Femur (tissue), 1 donor: ENCODE measurements at places on chromosomes 3 and 15.

GRCh38 chr3:185931777-185932612 lies 5.8 kb downstream of the TRA2B start:
- no peak for DNase-seq

DNA sequence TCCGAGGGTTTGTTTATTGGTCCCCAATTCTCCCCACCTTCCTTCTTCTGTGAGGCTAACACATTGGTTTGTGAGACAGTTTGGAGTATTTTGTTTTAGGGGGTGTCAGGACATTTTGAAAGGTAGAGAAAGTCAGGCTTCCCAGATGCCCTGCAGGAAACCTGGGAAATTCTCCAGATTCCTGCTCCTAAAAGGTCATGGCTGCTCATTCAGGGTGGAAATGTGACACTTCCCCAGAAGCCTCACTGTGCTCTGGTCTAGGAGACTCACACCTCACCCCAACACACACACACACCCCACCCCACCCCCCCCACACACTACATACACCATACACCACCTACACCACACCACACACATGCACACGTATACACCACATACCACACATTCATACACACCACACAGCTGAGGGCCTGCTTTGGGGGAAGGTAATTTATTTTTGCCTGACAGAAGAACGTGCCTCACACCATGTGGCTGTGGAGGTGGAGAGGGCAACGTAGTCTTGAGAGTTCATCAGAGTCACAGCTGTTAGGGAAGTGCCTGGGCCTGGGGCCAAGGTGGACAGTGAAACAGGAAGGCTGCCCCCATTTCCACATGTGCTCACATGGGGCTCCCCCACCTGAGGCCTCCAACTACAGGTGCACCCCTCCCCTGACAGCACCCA lies 40.4 kb upstream of the LIMD1 start:
- peak; percentile 80 for DNase-seq

DNA sequence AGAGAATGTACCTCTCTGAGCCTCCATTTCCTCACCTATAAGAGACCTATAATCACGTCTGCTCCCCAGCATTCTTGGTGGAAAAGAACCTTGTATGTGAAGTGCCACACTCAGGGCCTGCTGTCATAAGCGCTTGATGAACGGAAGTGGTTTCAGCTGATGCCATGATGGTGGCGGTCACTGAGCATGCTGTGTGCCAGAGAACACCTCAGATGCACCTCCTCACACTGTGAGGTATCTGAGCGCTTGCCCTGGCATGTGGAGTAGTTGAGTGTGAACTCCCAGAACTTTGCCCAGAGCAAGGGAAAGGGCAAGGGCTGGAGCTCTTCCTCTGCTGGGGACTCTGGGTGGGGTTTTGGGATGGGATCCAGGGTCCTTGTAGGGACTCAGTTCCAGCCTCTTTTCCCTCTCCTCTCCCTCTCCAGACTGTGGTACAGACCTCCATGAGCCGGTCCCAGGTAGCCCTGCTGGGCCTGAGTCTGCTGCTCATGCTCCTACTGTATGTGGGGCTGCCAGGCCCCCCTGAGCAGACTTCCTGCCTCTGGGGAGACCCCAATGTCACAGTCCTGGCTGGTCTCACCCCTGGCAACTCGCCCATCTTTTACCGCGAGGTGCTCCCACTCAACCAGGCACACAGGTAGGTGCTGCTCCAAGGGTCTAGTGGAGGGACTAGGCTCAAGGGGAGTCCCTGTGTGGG lies 2.7 kb downstream of the ABHD14A start:
- DNase-seq = no peak

DNA sequence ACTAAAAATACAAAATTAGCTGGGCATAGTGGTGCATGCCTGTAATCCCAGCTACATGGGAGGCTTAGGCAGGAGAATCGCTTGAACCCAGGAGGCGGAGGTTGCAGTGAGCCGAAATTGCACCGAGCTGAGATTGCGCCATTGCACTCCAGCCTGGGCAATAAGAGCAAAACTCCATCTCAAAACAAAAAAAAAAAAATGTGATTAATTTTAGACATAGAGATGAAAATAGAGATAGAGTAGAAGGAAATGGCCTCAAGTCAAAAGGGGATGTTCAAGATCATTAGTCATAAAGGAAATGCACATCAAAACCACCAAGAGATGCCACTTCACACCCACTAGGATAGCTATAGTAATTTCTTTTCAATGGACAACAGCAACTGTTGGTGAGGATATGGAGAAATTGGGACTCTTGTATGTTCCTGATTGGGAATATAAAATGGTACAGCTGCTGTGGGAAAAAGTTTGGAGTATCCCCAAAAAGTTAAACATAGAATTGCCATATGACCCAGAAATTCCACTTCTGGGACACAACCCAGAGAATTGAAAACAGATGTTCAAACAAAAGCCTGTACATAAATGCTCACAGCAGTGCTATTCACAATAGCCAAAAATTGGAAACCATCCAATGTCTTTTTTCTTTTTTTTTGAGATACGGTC lies 55.4 kb downstream of the ABHD2 start:
- peak; percentile 54 for DNase-seq

DNA sequence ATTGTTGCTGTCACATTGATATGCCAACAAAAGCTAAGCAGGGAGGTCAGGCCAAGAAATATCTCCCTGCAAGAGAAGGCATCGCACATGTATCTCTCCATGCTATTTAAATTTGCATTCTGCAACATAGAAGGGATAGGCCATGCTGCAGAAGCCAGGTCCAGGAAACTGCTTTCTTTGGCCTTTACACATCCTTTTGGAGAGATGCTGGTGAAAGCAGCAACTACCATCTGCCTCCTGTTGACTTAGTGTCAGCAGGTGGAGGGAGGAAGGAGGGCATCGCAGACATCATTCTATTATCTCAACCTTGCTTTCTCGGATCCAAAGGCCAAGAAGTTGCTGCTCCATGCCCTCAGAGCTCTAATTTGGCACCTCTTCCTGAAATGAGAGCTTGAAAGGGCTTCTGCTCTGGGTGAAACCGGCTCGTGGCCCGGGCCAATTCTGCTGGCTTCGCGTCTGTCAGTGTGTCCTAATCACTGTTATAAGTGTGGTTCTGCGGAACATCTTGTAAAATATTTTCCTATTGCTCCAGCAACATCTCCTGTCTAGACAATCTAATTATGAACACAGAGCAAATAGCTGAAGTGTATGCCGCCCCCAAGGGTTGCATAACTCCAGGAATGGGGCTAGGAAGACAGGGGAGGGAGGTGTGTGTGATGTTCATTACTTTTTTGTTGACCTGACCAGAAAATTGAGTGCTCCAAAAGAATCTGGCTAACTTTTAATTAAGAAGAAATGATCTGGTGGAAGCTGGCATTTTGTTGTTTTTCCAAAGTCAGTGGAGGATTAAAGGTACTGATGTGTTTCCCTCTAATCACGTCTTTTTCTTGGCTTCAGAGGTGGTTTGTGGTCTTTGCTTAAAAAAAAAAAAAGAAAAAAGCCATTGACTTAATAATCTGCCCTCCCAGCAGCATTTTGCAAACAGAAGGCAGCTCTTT lies 89.1 kb downstream of the TPRG1 start:
- DNase-seq = no peak

- no peak for DNase-seq
These were observed 166.0 kb upstream of the LPP start for GRCh38 chr3:187987924-187988323.

DNA sequence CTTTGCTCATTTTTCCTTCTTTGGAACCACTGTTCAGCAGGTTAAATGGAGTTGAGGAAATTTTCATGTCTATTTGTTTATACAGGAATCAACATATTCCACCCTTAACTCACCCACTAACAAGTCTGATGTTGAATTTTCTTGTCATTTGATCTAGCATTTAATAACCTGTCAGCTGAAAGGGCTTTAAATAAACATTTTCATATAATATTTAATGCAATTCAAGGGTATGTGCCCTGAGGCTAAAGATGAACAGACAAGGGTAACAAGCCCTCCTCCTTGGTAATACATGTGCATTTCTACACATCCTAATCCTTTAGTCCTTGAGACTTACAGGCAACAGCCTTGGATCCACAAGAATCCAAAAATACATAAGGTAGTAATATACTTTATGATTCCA lies 435.0 kb upstream of the NR2F2 start:
- no peak for DNase-seq

DNA sequence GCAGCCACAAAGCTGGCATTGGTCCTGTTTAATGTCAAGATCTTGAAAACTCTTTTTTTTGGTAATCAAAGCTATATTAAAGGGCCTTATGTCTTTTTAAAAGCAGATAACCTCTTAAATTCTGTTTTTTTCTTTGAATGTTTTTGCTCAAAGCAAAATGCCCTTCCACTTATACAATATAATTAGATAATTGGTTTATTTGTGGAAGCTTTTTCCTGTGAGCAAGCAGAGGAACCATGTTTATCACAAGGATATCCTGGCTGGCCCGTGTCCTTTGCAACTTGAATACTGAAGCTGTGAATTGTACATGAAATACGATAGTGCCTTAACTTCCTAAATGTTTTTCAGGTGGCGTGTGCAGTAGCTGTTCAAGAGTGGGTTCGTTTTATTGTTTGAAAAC lies 2.6 kb downstream of the ST3GAL6 start:
- no peak for DNase-seq

GRCh38 chr3:97958796-97959195 lies 13.4 kb downstream of the RIOX2 start:
- DNase-seq = no peak

DNA sequence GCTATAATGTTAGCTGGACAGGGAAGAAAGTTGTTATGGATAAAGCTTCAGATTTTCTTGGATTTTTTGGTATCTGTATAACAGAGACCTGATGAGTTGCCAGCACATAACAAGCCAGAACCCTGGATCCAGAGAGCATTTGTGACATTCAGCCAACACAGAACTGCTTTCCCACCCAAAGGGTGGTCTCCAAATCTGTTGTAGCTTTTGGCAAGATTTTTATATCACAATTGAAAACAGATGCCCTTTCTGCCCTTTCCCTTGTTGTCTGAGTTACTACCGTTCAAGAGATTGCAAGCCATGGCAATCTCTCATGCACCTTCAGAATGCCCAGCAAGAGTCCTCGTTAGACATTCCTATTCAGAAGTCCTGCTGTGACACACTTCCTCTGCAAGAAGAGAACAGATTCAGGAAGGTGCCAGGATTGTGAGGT lies 107.6 kb upstream of the FGF7 start:
- peak; percentile 30 for DNase-seq

DNA sequence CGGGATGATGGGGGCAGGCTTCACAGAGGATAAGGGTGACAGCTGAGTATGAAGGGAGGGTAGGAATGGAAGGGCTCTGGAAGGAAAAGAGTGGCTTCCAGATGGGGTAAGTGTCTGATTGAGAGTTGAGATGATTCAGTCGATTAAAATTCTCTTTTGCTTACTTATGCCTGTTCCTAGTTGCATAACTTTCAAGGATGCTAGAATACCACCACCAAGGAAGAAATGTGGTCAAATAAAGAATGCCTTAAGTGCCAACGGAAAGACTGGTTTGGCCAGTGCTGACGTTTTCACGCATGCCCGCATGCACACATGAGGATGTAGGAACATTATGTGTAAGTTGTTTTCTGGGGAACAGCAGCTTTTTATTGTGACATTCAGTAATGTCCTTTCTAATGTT lies 263.4 kb upstream of the WNT5A start:
- DNase-seq = no peak

- no peak for DNase-seq
These were observed 113.4 kb downstream of the FBLN2 start for GRCh38 chr3:13662238-13662847.

- DNase-seq = peak; percentile 61
These were observed 8.1 kb downstream of the PPM1M start for GRCh38 chr3:52253314-52254304.

GRCh38 chr3:30602946-30603345 lies 3.5 kb upstream of the TGFBR2 start:
- DNase-seq = no peak

DNA sequence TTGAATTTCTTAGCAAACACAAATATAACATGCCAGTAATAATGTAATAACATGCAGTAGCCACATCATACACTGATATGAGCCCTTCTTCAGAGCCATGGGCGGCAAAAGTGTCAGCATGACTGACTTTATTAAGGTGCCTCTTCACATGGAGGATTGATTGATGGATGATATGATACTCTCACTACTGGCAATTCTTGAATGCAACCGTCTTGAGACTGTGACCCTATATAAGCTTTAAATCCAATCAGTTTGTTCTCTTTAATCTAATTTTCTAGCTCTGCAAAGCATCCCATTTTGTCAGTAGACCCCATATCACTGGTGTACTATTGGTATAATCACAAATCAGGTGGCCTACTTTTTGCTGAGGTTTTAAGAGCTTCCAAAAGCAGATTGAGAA lies 463.7 kb upstream of the ROBO2 start:
- no peak for DNase-seq

GRCh38 chr3:117131259-117131658 lies 421.7 kb downstream of the TUSC7 start:
- DNase-seq = no peak

- DNase-seq = no peak
These were observed 484.5 kb upstream of the ONECUT1 start for GRCh38 chr15:53274630-53275029.

- no peak for DNase-seq
These were observed 1.7 kb downstream of the PAK2 start for GRCh38 chr3:196741249-196741889.

DNA sequence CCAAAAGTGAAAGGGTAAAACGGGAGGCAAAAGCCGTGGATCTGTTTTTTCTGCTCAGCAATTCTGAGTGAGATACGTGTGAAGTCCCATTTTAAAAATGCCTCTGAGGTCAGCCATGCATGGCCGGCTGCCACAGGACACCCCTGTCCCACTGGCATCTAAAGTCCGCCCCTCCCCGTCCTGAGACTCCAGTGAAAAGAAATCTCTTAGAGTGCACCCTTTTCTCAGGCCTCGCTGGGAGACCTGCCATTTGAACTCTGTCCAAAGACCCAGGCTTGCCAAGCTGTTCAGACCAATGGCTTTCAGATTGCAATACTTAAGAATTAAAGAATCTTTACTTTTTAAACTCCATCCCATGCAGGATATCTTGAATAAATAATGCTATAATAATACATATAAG lies 61.0 kb upstream of the SLC24A5 start:
- peak; percentile 81 for DNase-seq

DNA sequence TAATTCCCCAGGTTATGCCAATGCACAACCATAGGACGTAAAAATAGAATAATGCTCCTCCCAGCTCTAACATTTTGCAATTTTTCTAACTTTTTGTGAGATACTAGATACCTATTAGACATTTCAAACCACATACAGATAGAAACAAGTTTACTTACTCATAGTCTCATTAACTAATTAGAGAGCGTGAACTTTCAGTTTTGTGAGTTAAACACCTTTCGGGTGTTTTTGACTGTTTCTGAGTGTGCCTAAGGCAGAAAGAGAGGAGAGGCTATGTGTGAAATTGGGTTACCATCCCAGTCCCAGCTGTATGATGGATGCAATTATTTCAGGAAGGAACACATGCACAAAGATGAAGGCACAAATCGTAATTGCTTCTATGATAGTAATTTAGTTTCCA lies 300.4 kb upstream of the POU1F1 start:
- no peak for DNase-seq
